ENCODE measurements at places on chromosomes 5 and 9. TPM values are rescaled to one million over a fixed set of nuclear protein-coding genes. Genes with fewer than 3 reads are reported as not detected.
A peak's percentile ranks its signal among the peaks of the same experiment; 100 is the strongest.

GRCh38 chr5:154198611-154199230, 8.2 kb downstream of the GALNT10 start:
- no peak for DNase-seq

- peak; percentile 67 for DNase-seq
These were observed 142.7 kb upstream of the IER5L start for GRCh38 chr9:129320575-129321285.

GRCh38 chr9:134605966-134606357, 35.6 kb upstream of the COL5A1 start:
- DNase-seq = no peak

Gene SNCAIP
- 3.2 TPM for total RNA-seq

DNA sequence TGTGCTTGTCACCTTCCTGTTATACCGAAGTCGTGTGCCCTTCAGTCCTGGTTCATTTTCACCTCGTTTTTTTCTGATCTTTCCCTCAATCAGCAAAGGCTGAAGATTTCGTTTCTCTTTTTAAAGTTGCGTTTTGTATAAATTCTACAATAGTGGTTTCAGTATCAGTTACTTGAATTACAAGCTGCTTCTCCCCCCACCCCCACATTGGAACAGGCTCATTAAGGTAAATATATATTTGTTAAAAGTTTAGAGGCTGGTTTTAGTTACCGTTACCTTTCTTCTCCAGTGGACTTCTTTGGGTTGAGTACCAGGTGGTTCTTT, 881 bp downstream of the SUB1 start:
- no peak for DNase-seq

Data from left cardiac atrium (tissue), 4 donors.